HT-29 (cell line): ENCODE measurements at places on chromosomes 1 and 21.

GRCh38 chr1:33036051-33036525 is 595 bp downstream of the AK2 start:
- peak; percentile 69 for DNase-seq

- DNase-seq: peak; percentile 58
Observed at GRCh38 chr1:156284112-156284511, at the start of gene TMEM79. Gene TMEM79, plus strand, starts transcription at chr1:156284325. Its CDS starts 902 bp downstream, at chr1:156285227.

GRCh38 chr21:41983229-41983628 is 26.9 kb downstream of the ZBTB21 start:
- no peak for DNase-seq

DNA sequence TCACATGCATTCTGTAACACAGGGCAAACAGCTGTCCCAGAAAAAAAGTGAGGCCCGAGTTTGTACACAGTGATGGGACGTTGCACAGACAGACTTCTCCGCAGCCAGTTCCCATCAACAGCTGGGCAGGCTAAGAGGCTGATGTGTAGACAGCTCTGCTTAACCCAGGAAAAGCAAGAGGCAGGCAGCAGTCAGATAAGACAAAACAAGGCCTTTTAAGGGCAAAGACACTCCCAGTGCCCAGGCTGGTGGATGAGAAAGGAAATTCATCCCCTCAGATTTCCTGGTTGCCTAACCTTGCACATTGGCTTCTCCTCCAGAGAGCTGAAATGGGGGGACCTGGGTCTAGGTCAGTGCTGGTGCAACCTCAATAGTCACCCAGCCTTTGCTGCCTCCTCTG is 17.2 kb upstream of the PHLDA3 start:
- no peak for DNase-seq

DNA sequence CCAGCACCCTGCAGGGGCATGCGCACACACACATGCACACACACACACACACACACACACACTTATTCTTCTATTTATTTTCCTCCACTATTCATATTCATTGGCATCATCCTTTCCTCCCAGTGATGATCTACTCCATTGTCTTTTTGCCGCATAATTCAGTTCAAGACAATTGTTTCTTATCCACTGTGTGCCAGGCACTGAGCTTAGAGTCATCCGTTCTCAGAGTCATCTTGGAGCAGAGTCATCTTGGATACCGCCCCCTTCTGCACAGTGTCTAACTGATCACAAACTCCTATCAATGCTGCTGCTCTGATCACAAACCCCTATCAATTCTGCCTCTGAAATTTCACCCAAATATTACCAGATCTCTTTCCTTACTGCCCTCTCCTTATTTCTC is 102.8 kb upstream of the PROX1 start:
- DNase-seq: no peak
